Stimulated activated CD8-positive, alpha-beta memory T cell treated with anti-CD3 and anti-CD28 coated beads, Interleukin-4, amount 100 ng/mL, for 48 hours (primary cell): ENCODE measurements at places on chromosomes 5 and 9.
A peak's percentile ranks its signal among the peaks of the same experiment; 100 is the strongest.

GRCh38 chr9:131277287-131277909 is 1.1 kb upstream of the FAM78A start:
- peak; percentile 41 for DNase-seq

DNA sequence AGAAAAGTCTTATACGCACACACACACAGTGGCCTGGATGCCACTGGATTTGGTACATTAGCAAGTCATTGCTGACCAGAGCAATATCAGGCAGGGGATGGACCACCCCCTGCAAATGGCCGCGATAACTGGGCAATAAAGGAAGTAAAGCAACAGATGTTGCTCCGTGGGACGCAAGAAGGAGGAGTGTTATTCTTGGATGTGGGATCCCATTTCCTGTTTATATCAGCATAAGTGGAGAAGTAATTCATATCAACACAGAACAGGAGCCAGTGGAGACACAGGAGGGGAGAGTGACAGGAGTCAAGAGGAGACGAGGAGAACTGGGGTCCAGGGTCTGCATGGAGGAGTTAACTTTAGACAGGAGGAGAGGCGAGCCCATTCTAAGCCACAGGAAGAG is 18.4 kb downstream of the RUFY1 start:
- DNase-seq = no peak

DNA sequence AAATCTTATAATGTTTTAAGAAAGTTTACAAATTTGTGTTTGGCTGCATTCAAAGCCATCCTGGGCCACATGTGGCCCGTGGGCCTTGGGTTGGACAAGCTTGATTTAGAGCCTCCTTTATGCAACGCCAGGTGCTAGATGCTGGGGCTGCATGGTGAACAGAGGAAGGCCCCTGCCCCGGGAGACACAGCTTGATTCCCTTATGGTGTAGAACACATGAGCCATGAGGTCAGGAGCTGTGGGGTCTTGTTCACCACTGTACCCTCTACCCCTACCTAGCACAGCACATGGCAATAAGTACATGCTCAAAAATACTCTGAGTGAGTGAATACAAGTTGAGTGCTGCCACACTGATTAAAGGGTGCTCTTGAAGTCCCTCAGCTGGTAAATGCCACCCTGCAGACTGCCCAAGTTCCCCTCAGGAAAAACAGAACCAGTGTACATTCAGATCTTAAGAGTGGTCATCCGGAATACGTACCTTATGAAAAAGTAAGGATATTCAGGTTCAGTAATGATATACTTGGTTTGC is 71.9 kb downstream of the ARRDC3 start:
- DNase-seq = no peak

DNA sequence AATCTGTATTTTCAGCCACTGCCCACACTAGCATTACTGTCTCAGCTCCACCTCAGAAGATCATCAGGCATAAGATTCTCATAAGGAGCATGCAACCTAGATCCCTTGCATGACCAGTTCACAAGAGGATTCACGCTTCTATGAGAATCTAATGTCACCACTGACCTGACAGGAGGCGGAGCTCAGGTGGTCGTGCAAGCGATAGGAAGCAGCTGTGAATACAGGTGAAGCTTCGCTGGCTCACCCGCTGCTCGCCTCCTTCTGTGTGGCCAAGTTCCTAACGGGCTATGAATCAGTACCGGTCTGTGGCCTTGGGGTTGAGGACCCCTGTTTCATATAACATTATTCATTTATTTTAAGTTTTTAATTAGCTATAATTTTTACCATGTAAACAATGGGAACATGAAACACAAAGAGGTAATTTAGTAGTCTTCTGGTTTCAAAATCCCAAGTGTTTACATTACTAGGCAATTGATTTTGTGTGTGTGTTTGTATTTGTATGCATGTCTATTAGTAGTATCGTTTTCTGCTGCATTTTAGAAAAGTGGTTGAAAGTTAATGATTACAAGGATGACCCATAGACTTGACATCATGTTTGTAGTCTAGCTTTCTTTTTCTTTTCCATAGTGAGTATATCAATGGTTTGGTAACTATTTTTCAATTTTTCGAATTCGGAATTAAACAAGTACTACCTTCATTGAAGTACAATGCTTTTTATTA is 159.4 kb downstream of the TENT4A start:
- no peak for DNase-seq

DNA sequence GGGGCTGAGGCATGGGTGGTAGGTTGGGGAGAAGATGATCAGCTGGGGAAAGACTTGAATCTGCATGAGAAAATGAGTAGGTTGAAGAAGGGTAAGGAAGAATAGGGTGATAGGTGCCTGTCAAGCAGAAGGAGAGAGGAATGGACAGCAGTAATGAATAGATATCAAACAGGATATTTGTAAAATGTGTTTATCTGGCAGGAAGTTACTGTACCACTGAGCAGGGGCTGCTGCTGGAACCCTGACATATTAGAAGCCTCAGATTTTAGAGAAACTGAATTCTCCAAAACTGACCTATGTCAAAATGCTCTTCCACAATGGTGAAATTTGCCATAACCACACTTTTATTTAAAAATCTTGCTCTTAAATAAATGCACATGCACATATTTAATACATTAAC is 41.0 kb downstream of the CCDC192 start:
- no peak for DNase-seq

DNA sequence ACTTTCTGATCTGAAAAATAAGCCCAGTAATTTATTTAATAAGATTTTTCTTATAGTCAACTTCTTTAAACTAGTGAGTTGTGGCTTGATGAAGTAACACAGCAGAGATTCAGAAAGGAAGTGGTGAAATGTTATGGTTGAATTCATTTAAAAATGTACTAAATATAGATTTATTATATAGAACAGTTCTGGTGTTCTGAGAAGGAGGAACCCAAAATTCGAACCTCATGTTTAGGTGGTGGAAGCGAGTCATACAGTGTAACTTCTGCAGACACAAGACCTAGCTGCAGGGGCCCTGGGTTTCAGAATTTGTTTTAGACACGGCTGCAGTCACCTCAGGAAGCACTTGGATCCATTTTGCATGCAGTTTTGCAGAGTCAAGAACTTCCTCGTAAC is 188.2 kb downstream of the TRIO start:
- no peak for DNase-seq

- no peak for DNase-seq
Observed at GRCh38 chr5:149725296-149725695, 4.8 kb upstream of the PPARGC1B start.

- no peak for DNase-seq
Observed at GRCh38 chr9:29648601-29649000, 2075.3 kb upstream of the C9orf72 start.

- DNase-seq = no peak
Observed at GRCh38 chr5:108813673-108814072, 66.0 kb downstream of the FER start.

- no peak for DNase-seq
Observed at GRCh38 chr9:70601000-70601951, 186.8 kb upstream of the KLF9 start.

DNA sequence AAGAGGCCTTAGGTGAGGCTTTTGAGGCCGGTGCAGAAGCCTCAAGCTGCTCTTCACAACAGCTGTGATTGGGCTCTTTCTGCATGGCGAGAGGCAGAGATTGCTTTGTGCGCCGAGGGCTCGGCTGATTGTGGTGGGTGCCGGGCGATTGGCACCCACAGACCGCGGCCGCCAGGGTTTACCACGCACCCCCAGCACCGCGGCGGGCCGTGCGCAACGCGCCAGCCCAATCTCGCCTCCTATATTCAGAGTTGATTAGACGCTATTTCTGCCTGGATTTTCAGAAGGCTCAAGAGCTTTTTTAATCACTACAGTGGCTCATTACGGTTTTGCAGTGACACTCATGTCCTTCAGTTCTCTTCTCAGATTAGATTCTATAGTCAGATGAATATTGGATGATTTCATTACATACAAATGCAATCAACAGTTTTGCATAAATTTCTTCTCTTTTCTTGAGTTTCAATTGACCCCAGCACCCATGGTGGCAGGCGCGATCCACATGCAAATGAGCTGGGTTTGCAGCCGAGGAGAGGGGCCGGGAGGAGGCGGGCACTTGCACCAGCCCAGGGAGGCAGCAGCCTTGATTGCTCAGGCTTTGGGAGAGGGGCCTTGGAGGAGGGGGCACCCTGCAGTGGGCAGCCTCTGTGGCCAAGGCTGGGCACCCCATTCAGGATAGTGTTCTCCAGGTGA is 33.8 kb upstream of the PTGS1 start:
- DNase-seq = no peak

- no peak for DNase-seq
Observed at GRCh38 chr5:1824903-1825841, 24.0 kb downstream of the NDUFS6 start.

GRCh38 chr9:124513376-124513994 is 6.3 kb upstream of the NR5A1 start:
- no peak for DNase-seq

DNA sequence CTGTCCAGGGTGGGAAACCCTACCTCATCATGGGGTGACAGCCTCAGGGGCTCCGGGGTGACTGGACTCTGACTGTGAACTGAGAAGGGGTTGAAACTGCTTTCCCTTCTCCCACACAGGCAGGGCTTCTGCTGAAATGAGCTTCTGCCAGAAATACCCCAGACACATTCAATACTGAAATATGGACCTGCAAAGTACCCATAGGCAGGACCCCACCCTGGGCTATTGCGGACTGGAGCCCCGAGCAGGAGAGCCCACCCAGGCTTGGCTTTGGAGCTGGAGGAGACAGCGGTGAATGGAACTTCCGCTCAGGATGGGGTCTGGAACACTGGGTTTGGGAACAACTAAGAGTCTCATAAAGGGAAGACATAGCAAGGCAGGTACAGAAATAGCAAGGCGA is 37.5 kb downstream of the IRX2 start:
- DNase-seq = no peak

DNA sequence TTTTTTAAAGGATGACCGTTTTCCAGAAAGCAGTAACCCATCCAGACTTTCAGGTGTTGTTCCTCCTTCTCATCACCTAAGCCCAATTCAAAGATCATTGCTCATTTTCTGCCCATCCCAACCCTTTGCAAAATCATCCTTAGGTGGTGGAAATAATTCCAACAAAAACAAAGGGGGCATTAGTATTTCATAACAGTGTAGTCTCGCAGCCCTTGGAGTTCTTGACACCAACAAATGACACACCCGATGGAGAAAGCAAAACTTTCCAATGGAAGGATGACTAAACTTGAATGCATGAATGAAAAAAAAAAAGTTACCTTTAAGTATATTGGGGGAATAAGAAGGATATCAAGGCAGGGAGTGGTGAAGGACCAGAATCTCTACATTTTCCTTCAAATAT is 117.0 kb downstream of the PAPPA start:
- no peak for DNase-seq

- no peak for DNase-seq
Observed at GRCh38 chr5:91690921-91691320, 307.8 kb upstream of the ARRDC3 start.

GRCh38 chr5:86716121-86716520 is 98.4 kb downstream of the COX7C start:
- DNase-seq = no peak

DNA sequence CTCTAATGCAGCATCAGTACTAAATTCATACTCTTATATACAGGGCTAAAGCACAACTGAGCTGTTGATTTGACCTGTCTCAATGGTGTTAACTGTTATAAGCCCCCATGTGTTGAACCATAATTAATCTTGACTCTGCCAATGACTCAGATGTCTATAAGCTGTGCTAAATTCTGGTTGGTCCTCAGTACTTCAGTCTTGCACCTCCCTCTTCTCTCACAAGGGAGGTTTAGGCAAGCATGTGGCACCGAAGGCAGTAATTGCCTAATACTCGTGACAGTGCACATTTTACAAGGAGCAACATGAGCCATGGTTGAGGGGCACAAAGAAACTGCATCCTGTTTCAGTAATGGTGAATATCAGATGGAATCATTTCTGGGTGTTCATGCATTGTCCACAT is 255.9 kb downstream of the TRPM3 start:
- DNase-seq = no peak

DNA sequence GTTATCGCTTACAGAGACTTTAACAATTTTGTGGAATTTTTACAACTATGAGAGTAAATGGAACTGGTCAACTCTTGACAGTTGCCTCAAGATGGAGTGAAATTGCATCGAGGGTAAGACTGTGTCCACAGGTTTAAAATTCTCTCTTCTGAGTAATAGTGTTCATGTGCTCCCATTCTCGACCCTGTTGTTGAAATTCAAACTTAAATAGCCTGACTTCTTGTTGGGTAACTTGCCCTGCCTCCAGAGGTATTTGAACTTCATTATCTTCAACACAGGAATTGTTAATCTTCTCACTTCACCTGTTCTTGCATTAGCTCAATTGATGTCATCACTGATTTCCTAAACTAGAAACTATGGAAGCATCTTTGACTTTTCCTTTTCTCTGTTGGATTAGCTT is 77.5 kb downstream of the PIP5K1B start:
- no peak for DNase-seq

GRCh38 chr5:131064669-131065371 is 100.2 kb downstream of the HINT1 start:
- DNase-seq = no peak

DNA sequence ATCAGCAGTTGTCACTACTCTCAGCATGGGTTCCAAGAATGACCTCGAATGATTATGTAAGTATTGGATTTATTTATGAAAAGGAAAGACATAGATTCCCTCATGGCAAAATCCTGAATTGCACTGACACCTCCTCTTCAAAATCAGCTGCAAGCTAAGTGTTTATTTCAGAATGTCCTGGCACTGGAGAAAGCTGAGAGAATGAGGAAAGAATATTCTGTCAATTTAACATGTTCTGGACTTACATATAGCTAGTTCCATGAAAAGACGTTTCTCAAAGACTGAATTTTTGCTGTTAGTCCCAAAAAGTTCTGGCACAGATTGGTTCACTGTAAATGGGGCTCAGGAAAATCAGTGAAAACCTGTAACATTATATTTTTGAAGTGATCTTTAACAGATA is 120.3 kb downstream of the NREP start:
- DNase-seq = no peak

GRCh38 chr9:87342743-87343142 is 154.9 kb upstream of the DAPK1 start:
- no peak for DNase-seq

DNA sequence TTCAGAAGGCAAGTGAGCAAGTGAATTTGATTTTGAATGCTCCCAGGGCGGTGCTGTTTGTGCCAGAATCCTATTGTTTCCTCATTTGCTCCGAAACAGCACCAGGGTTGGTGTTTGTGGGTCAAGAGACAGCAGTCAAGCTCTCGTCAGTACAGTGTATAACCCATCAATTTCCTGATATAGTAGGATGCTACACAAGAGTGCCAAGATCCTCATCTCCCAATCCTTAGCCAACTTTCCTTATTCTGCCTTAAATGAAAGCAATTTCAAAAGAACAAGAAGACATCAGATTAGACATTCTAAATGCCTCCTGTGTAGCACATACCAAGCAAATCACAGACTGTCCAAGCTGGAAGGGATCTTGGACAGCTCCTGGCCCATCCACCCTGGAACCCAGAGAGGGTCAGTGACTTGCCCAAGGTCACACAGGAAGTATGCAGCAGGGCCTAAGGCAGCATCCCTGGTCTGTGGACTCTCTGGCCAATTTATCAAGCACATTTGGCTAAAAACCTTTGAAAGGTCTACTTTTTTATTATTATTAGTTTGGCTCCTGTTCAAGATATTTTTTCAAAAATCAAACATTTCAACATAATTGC is 4.5 kb downstream of the WHRN start:
- no peak for DNase-seq
